NCI-H2107 (cell line): ENCODE measurements at places on chromosomes 7 and 10.
A peak's percentile ranks its signal among the peaks of the same experiment; 100 is the strongest.

DNA sequence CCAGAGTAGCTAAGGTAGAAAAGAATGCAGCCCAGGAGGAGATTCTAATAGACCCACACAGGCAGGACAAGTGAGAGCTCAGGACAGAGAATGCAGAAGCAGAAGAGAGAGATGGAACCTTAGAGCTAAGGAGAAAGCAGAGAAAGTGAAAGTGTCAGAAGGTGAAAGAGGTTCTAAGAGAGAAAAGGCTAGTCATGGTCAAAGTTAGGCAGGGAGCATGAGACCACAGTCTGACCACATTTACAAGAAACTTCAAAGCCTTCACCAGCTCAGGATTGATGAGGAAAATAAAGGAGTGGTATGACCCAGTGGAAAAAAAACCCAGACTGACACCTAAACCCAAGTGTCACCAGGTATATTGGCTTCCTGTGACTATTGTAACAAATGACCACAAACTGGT, 131.8 kb upstream of the WDR11 start:
- DNase-seq, result no peak

- no peak for DNase-seq
Observed at GRCh38 chr10:79502561-79503309, 9.6 kb upstream of the EIF5AL1 start.

- no peak for DNase-seq
Observed at GRCh38 chr7:441684-442421, 77.8 kb downstream of the PDGFA start.

DNA sequence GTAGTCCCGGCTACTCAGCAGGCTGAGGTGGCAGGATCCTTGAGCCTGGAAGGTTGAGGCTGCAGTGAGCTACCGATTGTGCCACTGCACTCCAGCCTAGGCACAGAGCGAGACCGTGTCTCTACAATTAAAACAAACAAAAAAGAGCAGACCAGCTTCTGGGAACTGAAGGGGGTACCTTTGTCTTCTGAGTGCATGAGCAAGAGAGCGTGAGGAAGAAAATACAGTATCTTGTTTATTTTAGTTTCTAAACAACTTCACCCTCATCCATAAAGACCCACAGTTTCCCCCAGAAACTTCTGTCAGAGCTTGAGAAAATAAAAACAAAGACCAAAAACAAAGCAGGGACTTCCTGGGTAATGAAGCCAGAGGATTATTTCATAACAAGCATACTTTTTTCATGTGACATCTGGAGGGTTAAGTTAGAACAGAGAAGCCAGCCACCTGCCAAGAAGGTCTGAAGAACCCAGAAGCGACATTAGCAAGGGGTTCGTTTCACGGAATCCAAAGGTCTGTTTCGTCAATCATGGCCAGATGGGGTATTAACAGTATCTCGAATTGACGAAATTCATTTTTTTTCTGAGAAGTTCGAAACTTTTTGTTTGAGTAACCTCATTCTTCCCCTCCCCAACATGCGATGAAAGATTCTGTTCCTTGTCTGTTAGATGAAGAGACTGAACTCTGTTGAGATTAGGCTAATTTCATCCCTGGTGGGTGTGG, 10.2 kb upstream of the IL2RA start:
- DNase-seq, result no peak

DNA sequence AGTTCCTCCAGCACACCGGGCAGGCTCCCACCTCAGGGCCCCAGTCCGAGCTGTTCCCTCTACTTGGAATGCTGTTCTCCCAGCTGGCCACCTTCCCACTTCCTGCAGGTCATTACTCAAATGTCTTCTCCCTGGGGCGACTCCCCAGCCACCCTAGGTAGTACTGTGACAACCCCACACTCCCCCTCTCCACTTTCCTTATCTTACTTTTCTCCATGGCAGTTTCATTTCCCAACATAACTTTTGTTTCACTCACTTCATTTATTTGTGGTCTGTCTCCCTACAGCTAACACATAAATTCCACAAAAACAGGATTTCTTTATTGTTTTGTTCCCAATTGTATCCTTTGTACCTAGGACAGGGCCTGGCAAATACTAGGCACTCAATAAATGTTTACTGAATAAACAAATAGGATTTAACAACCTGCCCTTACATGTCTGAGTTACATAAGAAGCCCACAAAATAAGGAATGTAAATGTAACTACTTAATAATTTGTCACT, 76.5 kb downstream of the JAZF1 start:
- DNase-seq, result no peak

- DNase-seq, result no peak
Observed at GRCh38 chr10:33822774-33823173, 488.3 kb upstream of the NRP1 start.

DNA sequence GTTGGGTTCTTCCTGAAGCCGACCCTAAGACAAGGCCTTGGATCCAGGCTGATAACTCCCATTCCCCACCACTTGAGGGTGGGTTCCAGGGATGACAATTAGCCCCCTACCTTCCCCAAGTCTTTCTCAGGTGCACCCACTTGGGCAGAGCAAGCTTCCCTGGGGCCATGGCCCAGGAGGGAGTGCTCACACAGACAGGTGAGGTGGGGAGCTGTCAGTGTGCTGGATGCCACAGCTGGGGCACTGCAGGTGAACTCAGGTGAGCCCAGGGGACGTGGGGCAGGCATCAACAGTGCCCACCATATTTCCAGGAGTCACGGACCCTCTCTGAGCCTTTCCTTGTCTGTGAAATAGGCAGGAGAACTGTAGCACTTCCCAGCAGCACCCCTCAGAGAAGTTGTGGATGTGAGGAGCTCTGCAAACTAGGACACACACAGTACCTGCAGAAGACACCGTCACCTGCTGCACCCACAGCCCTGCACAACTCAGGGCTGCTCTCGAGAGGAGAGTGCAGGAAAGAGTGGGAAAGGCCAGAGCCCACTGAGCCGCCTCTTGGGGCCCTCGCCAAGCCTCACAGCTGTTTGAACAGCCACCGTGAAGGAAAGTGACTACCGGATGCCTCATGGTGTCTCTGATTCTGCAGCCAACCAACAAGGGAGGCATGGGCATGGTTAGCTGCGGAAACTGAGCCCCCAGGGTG, 17.9 kb downstream of the SH3PXD2A start:
- DNase-seq, result no peak

GRCh38 chr7:124369310-124369709, 336.4 kb upstream of the TMEM229A start:
- DNase-seq, result no peak

DNA sequence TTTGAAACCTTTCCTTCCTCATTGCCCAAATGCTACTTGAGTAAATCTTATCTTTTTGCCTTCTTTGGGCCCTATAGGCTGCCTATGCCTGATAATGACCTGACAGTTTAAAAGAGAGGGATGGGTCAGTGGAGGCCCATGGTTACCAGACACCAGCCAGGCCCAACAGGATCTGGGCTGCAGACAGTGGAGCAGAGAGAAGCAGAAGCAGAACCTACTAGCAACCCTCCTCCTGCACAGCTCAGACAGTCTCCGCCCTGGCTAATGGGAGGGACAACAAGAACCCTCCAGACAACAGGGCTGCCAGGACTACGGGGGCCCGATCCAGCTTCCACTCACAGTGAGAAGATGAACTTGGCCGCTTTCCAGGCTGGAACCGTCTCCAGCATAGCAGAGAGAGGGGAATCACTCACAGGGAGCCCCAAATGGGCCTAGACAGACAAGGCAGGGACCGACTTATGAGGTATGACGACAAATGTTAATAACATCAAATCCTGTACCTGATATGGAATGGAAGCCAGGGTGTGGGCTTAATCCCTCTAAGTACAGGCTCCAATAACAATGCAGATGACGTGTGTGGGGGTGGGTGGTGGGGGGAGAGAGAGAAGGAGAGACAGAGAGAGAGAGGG, 31.7 kb upstream of the DGKI start:
- no peak for DNase-seq

GRCh38 chr10:17617031-17617911, at the start of gene HACD1:
HACD1 (minus strand) TSS chr10:17617374; CDS start chr10:17617339, 35 bp downstream.
- peak; percentile 0 for DNase-seq

- DNase-seq, result no peak
Observed at GRCh38 chr7:105009667-105010503, 4.1 kb upstream of the KMT2E start.

DNA sequence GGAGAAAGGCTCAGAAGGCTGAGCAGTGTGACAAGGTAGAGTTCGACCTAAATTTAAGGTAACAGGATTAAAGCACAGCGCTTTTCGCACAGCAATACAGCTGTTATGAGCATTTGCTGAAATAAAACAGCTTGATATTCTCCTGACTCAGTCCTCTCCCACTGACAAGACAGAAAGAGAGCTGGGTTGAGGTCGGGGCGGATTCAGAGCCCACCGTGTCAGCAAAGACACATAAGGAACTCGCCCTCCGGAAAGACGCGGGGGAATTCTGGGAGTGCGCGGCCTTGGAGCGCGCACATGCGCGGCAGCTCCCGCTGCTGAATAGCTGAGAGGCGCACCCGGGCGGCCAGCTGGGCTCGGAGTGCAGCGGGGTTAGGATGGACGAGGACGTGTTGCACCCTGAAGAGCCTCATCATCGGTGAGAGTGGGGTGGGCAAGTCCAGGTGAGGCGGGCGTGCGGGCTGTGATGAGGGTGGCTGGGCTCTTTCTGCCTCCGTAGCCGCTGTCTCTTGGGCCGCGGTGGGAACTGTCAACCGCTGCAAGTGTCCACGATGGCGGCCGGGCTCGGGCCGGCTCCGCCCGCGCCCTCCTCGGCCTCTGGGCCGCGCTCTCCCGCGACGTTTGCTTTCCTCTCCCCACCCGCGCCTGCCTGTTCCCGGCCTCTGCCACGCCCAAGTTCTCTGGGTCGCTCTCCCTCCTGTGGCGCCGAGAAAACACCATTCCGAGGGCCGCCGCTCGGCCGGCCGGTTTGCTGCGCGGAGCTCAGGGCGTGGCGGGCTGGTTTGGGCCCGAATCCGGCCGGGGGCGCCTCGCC, 120.6 kb downstream of the LYZL1 start:
- no peak for DNase-seq

- no peak for DNase-seq
Observed at GRCh38 chr7:70758646-70759045, 373.3 kb upstream of the GALNT17 start.

DNA sequence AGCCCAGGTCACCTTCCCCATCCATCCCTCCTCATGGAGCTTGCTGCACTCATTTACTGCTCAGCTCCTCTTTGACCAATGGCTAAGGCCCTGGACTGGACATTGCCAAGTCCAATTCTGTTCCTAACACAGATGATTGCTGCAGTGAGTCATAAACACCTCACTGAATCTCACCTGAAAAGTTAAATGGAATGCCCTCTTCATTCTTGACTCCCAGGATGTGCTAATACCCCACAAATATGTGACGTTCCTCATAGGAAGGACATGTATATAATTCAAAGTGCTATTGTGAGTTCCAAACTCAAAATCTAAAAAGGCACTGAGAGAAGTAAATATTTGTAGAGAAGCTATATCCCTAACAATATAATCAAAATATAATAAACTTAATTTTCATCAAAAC, 73.5 kb upstream of the DLX6 start:
- DNase-seq, result no peak

DNA sequence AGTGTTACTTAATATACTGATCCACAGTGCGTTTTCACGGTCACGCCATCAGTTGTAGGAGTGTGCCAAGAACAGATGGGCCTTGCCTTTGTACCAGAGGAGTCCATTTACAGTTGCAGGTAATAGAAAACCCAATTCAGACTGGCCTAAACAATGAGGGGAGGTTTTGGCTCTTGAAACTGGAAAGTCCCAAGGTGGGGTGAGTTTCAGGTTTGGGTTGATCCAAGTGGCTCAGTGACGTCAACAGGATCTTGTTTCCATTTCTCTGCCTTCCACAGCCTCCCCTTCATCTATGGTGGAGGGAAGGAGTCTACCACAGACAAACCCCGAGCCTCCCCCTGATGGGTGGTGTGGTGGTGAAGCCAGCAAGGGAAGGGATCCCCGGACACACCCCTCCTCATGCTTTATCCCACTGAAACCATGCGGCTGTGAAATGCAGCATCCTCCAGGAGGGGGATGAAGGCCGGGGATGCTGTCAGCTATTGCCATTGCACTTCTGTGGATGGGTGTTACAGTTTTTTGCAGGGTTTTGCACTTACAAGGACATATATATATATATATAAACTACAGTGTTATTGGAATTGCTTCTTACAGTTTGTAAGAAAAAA, 14.8 kb upstream of the SH2D4B start:
- peak; percentile 29 for DNase-seq

GRCh38 chr7:7054252-7054830, 128.0 kb upstream of the C1GALT1 start:
- DNase-seq, result no peak

DNA sequence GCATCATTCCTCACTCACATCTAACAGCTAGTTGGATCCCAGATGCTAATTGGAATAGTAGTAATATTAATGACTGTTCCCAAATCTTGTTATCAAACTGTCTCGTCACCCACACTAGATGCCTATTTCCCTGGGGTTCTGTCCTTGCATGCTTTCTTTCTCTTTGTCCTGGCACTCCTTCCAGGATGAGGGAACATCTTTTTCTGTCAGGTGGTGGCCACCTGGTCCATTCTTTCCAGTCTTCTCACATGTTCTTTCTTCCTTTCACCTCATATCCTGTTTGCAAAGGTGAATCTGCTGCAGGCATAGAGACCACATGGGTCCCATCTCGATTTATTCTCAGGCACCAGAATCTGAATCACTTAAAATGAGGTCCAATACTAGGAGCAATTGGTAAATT, 126.0 kb downstream of the CHN2 start:
- DNase-seq, result no peak

DNA sequence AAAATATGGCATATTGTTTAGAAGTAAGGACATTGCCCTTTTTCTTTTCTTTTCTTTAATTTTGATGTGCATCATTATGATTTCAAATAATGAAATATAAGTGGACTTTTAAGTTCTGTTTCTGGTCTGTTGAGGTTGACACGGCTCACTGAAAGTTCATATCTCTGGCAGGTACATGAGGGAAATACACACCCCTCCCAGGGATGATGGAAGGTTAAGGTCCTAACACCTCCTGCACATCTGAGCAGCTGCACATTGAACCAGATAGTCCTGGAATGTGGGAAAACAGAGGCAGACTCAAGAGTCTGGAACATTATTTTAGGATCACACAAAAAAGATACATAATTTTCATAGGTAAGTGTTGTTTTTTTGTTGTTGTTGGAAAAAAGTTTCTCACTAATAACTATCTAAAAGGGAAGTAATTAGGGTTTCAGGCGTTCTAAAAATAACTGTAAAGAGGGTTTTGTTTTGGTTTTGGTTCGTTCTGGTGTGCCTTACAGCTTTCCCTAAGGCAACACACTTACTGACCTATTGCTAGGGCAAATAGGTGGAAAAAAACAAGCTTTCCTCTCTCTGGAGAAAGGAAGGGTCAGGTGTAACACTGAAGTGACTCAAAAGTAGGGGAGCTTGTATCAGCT, 201.2 kb upstream of the PRKCQ start:
- DNase-seq, result no peak

DNA sequence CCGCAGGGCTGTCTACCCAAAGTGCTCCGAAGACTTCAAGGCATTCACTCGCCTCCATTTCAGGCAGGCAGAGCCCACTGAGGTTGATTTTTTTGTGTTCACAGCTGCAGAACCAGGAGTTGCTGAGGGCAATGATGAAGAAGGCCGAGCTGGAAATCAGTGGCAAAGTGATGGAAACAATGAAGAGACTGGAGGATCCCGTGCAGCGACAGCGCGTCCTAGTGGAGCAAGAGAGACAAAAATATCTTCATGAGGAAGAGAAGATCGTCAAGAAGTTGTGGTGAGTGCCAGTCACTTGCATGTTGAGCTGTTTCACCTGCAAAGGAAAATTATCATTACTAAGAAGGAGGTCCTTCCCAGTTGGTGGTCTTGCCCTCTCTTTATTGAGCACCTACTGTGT, 210.5 kb downstream of the ARHGAP21 start:
- DNase-seq, result no peak

GRCh38 chr7:81624021-81624592, 145.7 kb downstream of the HGF start:
- DNase-seq, result no peak

GRCh38 chr7:6705959-6706665, 635 bp downstream of the ZNF12 start:
- DNase-seq, result no peak
